Activated CD8-positive, alpha-beta T cell treated with anti-CD3 and anti-CD28 coated beads for 36 hours (primary cell): ENCODE measurements at places on chromosomes 1 and 21. TPM values are rescaled to one million over a fixed set of nuclear protein-coding genes. Genes with fewer than 3 reads are reported as not detected.

- peaks cover 22% of the 10 kb centered on the region for H3K27me3 ChIP-seq
- H3K4me3 ChIP-seq: no peak overlapping the region
- H3K27ac ChIP-seq: no peak overlapping the region
- no peaks in the 10 kb centered on the region for H3K36me3 ChIP-seq
These were observed 6.7 kb downstream of the ZNF648 start for GRCh38 chr1:182054698-182055326.

DNA sequence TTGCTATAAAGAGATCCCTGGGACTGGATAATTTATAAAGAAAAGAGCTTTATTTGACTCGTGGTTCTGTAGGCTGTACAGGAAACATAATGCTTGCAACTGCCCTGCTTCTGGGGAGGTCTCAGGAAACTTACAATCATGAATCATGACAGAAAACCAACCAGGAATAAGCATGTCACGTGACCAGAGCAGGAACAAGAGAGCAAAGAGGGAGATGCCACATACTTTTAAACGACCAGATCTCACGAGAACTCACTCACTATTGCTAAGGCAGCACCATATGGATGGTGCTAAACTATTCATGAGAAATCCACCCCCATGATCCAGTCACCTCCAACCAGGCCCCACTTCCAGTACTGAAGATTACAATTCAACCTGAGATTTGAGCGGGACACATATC lies 49.8 kb upstream of the RCC1 start:
- no peaks in the 10 kb centered on the region for H3K27me3 ChIP-seq
- H3K36me3 ChIP-seq: peaks cover 9% of the 10 kb centered on the region
- peaks cover 12% of the 10 kb centered on the region for H3K4me1 ChIP-seq
- peak; percentile 37 for DNase-seq
- H3K4me3 ChIP-seq: peak overlapping the region; percentile 26

- H3K4me1 ChIP-seq: no peaks in the 10 kb centered on the region
- H3K27ac ChIP-seq: no peak within 1 kb of the TSS
- H3K4me3 ChIP-seq: no peak within 1 kb of the TSS
- no peak for DNase-seq
These were observed at the start of gene CYP4Z1 for GRCh38 chr1:47067097-47067594. TSS of gene CYP4Z1 (plus strand) at chr1:47067231. CDS start at chr1:47067491, 260 bp downstream.

- H3K4me1 ChIP-seq: no peaks in the 10 kb centered on the region
- no peak for DNase-seq
- H3K27ac ChIP-seq: no peak overlapping the region
- H3K27me3 ChIP-seq: no peaks in the 10 kb centered on the region
- no peak overlapping the region for H3K4me3 ChIP-seq
These were observed 5.6 kb upstream of the THEM5 start for GRCh38 chr1:151858886-151859665.

DNA sequence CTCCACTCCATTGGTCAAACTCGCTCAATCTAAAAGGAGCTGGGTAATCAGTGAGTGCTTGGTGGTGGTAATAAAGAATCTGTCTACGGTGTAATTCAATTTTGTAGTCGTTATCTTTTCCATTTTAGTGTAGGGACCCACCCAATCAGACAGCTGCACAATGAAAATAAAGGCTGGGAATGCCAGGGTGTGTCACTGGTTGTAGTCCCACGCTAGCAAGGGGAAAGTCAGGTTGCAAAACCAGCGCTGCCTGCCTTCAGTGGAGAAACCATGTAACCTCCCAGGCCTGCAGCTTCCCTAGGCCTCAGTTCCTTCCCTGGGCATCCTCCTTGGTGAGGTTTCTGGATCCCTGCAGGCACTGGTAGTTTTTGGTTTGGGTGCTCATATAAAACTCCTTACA lies 49.4 kb upstream of the PPP2R5A start:
- H3K27me3 ChIP-seq: no peaks in the 10 kb centered on the region
- no peak for DNase-seq
- no peaks in the 10 kb centered on the region for H3K36me3 ChIP-seq
- peaks cover 39% of the 10 kb centered on the region for H3K4me1 ChIP-seq
- H3K4me3 ChIP-seq: no peak overlapping the region

- H3K36me3 ChIP-seq: peaks cover 44% of the 10 kb centered on the region
- H3K27me3 ChIP-seq: no peaks in the 10 kb centered on the region
- peaks cover 26% of the 10 kb centered on the region for H3K4me1 ChIP-seq
- DNase-seq: peak; percentile 51
- H3K27ac ChIP-seq: peak overlapping the region; percentile 77
These were observed 31.7 kb downstream of the IFNGR2 start for GRCh38 chr21:33434770-33435360.

DNA sequence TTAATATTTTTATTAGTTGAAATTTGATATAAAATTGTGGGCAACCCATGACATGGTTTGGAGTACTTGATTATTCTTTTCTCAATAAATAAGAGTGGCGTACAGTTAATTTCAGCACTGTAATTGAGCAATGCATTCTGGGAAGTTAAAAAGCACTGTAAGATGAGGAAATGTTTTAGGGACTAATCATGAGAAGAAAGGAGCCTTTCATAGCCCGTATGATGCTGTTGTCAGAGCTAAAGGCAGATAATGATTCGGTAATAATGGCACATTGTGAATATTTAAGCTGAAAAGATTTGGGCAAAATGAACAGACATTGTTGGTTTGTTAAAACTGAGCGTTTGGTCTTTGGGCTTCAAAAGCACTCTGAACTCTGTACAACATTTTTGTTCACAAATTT lies 139.3 kb downstream of the NFIA start:
- DNase-seq: no peak
- no peaks in the 10 kb centered on the region for H3K36me3 ChIP-seq
- no peak overlapping the region for H3K27ac ChIP-seq
- no peaks in the 10 kb centered on the region for H3K27me3 ChIP-seq
- no peak overlapping the region for H3K4me3 ChIP-seq

GRCh38 chr1:245654460-245655050 lies 499.8 kb downstream of the KIF26B start:
- H3K27ac ChIP-seq: no peak overlapping the region
- H3K36me3 ChIP-seq: no peaks in the 10 kb centered on the region
- no peak for DNase-seq
- no peaks in the 10 kb centered on the region for H3K4me1 ChIP-seq
- no peak overlapping the region for H3K4me3 ChIP-seq
- no peaks in the 10 kb centered on the region for H3K27me3 ChIP-seq

- H3K27ac ChIP-seq: no peak overlapping the region
- H3K27me3 ChIP-seq: no peaks in the 10 kb centered on the region
- H3K36me3 ChIP-seq: no peaks in the 10 kb centered on the region
- DNase-seq: no peak
- H3K4me3 ChIP-seq: no peak overlapping the region
These were observed 255.5 kb upstream of the LRRC7 start for GRCh38 chr1:69312055-69312732.

DNA sequence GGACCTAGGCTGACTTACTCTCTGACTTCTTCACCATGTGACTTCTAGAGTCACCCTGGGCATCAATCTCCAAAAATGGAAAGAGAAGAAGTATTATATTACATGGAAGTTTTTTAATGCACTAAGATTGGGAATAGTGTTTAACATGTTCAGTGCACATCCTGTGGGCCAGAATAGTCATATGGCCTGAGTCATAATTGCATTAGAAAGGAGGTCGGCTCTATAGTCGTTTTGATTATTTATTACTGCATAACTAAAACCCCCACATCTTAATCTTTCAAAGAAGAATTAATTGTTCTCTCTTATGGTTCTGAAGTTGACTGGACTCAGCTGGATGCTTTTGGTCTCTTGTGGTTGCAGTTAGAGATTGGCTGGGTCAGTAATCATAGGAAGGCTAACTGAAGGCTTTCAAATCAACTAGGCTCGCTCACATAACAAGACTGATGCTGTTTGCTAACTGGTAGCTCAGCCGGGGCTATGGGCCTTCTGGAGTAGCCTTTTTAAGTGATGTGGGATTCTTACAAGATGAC lies 810.6 kb upstream of the ADGRL4 start:
- DNase-seq: no peak
- no peaks in the 10 kb centered on the region for H3K27me3 ChIP-seq
- no peak overlapping the region for H3K27ac ChIP-seq
- H3K4me3 ChIP-seq: no peak overlapping the region

DNA sequence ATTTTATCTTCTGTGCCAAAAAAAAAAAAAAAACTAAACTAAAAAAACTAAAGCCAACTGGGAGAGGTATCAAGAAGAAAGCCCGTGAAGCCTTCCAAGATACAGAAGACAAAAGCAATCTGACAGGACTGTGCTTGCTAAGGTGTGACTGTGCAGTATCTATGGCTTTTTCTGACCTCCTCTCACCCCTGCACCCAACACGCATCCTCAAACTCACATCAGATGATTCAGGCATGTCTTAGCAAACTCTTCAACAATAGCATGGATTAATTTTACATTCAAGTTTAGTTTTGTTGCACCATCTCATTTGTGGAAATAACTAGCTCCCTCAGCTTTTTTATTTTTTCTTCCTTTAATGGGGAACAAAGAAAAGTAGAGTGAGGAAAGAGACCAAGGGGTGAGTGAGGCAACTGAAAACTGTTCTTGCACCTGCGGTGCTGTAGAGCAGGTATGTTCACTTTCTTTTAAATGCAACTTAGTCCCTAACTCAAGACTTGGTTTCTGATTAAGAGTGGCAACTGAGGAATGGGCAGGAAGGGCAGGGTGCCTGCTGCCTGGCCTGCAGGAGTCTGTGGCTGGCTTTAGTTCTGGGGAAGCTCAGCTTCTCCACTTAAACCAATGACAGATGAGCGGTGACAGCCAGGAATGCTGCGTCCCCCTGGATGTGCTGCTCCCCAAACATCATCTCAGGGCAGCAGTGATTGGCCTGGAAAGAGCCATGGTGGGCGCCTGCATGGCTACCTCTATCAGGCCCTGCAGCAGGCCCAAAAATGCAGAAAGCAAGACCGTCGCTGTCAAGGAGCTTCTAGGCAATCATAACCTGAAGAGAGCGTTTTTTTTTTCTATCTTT lies 71.3 kb upstream of the LRRC8B start:
- H3K36me3 ChIP-seq: no peaks in the 10 kb centered on the region
- peaks cover 19% of the 10 kb centered on the region for H3K27me3 ChIP-seq
- H3K27ac ChIP-seq: no peak overlapping the region
- H3K4me3 ChIP-seq: no peak overlapping the region
- H3K4me1 ChIP-seq: peaks cover 31% of the 10 kb centered on the region

DNA sequence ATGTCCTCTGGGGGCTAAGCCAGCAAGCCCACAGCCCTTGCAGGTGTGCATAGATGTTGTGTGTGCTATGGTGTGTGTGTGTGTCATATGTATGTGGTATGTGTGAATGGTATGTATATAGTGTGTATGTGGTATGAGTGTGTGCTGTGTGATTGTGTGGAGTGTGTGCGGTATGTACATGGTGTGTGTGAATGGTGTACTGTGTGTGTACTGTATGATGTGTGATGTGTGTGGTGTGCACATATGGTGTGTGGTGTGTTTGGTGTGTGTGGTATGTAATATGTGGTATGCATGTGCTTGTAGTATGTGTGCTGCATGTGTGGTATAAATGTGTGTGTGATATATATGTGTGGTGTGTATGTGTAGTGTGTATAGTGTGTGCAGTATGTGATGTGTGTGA lies 107.0 kb downstream of the CAPN8 start:
- H3K27me3 ChIP-seq: no peaks in the 10 kb centered on the region
- no peak overlapping the region for H3K27ac ChIP-seq
- no peaks in the 10 kb centered on the region for H3K4me1 ChIP-seq

DNA sequence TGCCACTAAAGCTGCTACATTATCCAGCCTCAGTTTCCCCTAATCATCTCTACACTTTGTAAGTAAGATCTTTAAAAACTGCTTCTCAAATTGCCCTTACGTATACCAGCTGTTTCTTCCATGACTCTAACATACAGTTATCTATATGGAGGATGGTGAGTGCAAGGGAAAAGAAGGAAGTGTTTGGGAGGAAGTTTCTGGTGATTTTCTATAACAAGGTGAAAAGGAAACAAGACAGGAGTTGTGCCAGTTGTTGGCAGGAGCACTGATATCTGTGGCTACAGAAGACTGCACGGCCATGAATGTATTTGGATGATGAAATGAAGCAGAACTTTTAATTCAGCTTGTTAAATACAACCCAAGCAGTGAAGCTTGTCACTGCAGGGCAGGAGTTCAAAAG lies 32.3 kb upstream of the NHLH2 start:
- H3K27ac ChIP-seq: no peak overlapping the region
- no peak for DNase-seq
- no peak overlapping the region for H3K4me3 ChIP-seq
- peaks cover 18% of the 10 kb centered on the region for H3K27me3 ChIP-seq
- no peaks in the 10 kb centered on the region for H3K36me3 ChIP-seq
- H3K4me1 ChIP-seq: no peaks in the 10 kb centered on the region

- H3K36me3 ChIP-seq: no peaks in the 10 kb centered on the region
- no peaks in the 10 kb centered on the region for H3K27me3 ChIP-seq
These were observed 118.2 kb upstream of the ADGRL4 start for GRCh38 chr1:79124756-79125155.

DNA sequence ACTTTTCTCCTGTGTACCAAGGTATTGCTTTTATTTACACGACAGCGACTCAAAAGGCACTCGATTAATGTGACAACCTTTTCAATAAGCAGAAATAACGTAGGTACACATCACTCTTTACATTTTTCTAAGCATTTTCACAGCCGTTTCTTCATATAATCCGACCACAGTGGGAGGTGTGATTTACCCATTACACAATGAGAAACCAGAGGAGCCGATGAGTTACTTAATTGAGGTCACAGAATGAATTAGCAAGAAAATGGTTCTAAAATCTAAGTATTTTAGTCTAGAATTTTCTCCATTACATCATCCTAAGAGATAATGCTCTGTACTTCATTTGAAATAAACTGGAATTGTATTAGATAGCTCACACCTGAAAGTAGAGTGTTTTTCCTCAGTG lies 71.5 kb downstream of the UMODL1 start:
- H3K4me1 ChIP-seq: peaks cover 8% of the 10 kb centered on the region
- H3K36me3 ChIP-seq: no peaks in the 10 kb centered on the region
- no peak overlapping the region for H3K4me3 ChIP-seq

DNA sequence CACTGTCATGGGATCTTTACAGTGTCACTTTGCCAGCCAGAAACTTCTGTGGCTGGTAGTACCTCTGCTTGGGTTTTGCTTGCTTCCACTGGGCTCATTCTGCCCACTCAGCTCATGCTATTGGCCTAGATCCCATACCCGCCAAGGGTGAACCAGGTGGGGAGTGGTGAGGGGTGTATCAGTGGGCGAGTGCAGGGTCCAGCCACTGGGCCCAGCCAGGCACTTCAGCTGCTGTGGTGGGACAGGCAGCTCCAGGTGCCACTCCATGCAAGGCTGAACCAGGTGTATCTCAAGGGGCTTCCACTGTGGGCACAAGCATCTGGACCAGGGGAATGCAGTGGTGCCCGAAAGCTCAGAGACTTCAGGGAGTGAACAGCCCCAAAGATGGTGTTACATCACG lies 398.2 kb downstream of the NCAM2 start:
- no peaks in the 10 kb centered on the region for H3K36me3 ChIP-seq
- DNase-seq: no peak
- no peaks in the 10 kb centered on the region for H3K4me1 ChIP-seq
- H3K27ac ChIP-seq: no peak overlapping the region
- H3K27me3 ChIP-seq: no peaks in the 10 kb centered on the region

CD5L gene
- total RNA-seq: not detected

CPTP gene
- 8.4 TPM for total RNA-seq

DMRTA2 gene
- not detected for total RNA-seq

MTR gene
- total RNA-seq: 72.4 TPM

CD1D gene
- total RNA-seq: not detected

NRDC gene
- total RNA-seq: 119 TPM
